GM12892 (cell line): ENCODE measurements at places on chromosomes 7 and 10.

DNA sequence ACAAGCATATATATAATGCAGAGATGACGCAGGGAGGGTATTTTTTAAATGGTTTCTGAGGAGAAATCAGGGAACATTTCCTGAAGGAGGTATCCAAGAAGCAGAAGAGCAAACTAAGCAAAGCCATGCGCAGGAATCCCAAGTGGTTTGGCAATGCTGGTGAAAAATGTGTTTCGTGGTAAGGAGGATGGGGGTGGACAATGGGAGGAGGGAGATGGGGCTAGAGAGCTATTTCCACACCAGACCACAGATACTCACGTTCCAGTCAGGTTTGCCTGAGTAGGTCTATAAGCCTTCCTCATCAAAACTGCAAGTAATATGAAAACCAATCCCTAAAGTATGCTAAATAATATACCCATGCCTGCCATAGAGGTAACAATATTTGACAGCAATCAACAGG, 223.7 kb upstream of the MKLN1 start:
- no peak for DNase-seq

DNA sequence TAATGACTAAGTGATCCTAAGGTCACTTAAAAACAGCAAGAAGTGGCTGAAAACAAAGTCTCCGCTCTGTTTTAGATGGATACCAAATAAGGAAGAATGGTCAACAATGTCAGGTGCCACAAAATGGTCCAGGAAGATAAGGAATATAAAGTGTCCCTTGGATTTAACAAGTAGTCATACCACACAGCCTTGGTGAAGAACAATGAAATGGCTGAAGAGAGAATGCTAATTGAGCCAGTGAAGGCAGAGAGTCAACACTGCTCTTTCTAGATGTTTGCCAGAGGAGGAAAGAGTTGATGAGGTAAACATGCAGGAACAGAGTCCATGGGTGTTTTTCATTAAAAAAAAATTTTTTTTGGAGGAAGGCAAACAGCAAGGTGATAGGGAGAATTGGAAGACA, 2.1 kb upstream of the CASD1 start:
- DNase-seq = no peak

DNA sequence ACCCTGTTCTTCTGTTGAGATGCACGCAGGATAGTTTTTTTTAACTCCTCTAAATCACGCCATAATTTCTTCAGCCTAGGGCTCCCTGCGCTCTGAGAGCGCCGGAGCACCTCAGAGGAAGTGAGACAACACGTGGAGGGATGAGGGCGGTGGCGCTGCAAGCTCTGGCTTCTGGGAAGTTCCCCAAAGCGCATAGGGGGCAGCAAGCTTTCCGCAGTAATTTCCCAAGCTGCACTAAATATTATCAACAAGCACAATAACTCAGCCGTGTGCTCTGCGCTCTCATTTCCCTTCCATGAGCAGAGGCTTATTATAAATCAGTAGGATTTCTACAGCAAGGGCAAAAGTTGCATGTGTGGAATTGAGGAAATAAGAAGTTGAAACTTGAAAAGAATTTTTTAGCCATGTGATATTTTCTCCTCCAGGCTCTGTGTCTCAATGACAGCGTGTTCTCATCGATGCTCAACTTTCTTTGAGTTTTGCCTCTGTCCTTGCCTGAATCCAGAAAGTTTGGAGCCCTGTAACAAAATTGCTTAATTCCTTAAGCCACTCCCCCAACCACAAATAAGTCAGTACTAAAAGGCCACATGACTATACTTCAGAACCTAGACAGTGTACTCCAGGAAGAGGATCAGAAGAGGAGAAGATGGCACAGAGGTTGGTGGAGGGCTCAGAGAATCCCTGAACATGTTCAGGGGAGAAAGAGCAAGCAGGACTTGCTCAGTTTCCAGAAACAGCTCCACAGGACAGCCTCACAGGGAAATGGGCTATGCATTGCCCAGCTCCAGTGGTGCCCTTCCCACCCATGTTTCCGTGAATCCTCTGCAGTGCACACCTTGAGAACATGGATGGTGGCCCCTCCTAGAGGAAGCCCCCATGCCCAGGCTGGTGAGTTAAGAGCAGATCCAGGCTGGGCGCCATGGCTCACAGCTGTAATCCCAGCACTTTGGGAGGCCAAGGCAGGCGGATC, 221.5 kb upstream of the GHITM start:
- no peak for DNase-seq

GRCh38 chr7:11648980-11649379, 183.0 kb downstream of the THSD7A start:
- DNase-seq = no peak

DNA sequence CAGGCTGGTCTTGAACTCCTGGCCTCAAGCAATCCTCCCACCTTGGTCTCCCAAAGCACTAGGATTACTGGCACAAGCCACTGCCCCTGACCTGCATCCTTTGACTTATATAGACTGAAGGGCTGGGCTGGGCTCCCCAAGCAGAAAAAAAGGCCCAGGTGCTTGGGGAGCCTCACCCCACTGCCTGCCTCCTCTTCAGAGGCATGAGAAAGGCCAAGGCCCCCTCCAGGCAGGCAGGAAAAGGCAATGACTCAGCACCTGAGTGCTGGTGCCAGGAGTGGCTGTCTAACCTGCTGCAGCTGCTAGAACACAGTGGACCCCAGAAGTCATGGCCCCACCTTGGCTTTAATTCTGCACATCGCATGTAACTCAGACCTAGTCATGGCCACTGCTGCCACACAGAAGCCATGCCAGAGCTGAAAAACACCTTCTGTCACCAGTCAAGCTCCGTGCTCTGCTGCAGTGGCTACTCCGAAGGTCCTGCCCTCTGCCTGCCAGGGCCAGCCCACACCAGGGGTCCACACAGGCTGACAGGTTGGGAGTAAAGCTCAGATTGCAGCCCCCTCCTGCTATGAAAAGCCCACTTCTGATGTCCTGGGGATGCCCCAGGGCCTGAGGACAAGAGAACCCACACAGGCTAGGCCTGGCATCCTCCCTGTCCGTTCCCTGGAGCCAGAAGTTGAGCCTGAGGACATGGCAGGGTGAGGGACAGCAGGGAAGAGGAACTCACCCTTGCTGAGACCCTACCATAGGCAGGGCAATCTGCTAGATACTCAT, 48.5 kb downstream of the GRID1 start:
- DNase-seq = no peak
